ENCODE measurements at places on chromosomes 2 and 18.
A peak's percentile ranks its signal among the peaks of the same experiment; 100 is the strongest.

DNA sequence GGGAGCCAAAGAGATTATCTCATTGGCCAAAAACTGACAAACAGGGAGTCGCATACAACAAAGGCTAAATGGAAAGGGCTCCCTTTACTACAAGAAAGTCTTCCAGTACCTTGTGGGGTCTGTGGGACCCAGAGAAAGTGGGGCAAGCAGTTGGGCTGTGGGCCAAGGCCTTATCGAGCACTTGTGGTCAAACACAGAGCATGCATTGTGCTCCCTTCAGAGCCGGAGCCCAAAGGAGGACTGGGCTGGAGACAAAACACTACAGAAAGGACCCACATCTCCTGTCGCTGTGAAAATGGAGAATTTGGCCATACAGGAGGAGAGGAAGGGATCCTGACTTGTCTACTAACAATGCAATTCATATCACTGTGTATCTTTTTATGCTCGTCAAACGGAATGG lies 37.1 kb upstream of the SLC1A4 start:
- DNase-seq, result no peak

- no peak for DNase-seq
These were observed 8.1 kb downstream of the VIT start for GRCh38 chr2:36704475-36705150.

- DNase-seq, result no peak
These were observed 108.4 kb downstream of the MRO start for GRCh38 chr18:50711386-50711785.

DNA sequence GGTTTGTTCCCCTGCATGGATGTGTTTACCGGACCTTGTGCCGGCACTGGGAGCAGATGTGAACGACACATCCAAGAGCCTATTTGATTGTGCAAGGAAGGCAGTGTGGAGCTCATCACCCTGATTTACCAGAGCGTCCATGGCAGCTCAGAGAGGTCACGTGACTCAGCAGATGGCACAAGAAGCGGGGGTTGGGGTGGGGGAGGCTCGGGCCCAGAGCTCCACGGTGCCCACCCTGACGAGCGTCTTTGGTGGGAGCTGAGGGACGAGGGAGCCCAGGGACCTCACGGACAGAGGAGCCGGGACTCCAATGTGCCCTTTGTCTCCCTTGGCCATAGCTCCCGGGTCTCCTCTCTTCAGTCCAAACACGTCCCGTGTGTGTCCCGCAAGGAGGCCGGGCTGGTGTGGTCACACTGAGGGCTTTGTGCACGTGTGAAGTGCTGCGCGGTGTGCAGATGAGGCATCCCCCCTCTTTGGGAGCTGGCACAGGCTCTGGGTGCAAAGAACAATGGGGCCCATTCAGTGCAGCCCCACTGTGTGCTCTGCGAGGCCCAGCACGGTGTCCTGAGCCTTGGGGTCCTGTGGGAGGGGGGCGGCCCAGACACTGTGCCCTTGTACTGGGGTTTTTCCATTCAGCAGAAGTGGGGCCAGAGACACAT lies 15.5 kb downstream of the KCNIP3 start:
- DNase-seq, result no peak

DNA sequence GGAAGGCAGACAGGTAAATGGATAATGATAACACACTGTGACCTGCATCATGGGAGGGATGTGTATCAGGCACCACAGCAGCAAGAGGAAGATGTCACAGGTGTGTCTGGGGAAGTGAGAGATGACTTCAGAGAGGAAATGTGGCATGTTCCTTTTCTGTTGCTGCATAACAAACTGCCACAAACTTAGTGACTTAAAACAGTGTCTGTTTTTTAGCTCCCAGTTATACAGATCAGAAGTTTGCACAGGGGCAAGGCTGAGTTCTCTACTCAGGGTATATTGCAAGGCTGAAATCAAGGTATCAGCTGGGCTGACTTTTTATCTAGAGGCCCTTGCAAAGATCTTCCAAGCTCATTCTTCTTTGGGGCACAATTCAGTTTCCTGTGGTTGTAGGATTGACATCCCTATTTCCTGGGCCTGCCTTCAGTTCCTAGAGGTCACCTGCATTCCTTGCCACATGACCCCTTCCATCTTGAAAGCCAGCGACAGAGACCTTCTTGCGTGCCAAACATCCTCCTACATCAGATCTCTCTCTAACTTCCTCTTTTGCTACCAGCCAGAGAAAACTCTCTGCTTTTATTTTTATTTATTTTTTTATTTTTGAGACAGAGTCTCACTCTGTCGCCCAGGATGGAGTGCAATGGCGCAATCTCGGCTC lies 2.1 kb upstream of the MAP3K2 start:
- no peak for DNase-seq

DNA sequence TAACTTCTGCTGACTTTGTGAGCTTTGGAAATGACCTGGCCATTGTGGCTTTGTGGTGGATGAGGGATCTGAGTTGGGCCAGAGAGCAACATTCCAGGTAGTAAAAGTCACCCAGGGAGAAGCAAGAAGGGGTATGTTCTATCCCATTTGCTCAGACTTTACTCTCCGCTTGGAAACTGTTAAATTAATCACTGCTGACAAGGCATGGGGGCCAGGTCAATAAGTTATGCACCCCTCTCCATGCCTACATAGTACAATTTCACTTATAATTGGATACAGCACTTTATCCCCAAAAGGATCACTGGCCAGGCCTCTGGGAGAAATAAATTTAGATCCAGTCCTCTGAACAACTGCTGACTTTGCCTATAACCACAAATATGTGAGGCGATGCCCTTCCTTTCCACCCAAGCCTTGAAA lies 92.1 kb downstream of the RPRM start:
- no peak for DNase-seq

DNA sequence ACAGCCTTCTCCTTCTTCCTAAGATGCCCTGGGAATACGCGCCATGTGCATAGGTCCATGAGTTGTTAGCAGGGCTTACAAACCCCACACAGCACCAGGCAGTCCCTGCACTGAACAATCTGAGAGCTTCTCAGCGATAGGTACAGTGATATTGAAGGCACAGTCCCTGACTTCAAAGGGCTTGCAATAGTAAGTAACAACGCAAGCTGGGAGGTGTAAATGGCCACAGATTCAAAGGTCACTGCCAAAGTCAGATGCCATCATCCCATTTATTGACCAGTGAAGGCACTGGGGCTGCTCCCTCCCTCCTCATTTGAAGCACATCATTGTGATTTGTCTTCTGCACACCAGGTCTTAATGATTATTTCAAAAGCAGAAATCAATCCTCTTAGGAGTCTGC lies 541 bp upstream of the SCYGR3 start:
- DNase-seq, result no peak

DNA sequence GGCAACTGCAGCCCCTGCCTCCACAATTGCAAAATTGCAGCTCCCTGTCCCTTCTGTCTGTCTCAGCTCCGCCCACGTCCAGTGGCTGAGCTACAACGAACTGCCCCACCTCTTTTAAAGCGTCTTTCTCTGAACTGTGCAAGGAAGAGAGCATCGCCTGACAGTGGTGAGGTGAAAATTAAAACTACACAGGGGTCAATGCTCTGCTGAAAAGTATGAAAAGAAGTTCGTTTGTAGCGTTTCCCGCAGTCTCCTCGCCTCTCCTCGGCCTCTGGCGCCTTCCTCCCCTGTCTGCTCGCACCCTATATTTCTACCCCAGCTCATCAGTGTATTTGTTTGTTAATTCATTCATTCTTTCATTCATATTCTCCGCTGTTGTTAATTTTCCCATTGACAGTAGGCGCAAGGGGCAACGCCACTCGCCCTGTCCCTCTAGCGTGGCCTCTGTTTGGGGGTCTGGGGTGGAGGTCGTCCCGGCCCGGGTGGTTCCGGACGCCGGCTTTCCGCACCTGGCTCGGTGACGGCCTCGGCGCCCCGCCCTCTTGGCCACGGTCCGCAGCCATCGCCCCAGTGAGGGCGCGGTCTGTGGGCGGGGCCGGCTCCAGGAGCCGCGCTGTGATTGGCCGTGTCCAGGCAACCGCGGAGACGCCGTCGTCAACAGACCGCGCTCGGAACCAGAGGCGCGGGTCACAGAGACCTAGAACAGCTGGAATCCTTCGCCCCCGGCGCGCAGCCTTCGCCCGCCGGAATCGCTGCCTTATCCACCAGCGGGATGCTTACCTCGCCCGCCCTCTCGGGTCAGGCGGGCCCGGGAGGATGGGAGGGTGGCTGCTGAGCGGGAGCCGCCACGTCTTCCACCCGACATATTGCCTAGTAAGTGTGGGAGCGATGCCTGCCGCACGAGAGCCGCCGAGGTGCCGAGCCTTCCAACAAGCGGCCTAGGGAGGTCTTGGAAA lies at the start of gene VWA3B:
Gene VWA3B, plus strand, starts transcription at position 677 of the 956 bp plus-strand sequence. CDS start 5,926 bp downstream, outside the sequence.
- DNase-seq, result no peak

DNA sequence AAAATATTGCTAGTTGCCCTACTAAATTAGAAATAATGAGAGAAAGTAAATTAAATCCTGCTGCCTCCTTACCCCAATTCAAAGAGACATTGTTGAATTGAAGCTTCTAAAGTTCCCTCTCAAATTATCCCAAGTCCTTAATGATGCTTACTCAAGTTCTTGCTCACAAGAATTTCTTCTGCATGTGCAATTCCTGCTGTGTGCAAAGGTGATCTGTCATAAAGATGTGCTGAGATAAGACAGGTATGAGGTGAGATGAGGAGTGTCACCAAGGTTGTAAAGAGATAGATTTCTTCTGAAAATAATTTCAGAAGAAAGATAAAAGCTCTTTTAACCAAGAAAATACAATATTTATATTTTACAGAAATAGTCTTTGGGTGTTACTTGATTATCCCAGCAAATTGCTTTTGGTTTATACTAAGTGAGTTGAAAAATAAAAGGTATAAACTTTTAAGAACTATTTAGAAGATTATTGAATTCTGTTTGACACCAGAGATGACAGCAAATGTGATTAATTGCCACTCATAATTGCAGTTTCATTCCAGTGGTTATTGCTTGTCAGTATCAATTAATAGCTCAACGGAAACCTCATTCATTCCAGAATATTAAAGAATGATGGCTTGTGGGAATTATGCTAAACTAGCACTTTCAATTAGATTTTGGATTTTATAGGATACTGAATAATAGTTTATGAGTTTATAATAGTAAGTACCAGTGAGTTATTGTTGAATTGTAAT lies 674.3 kb downstream of the STK39 start:
- DNase-seq, result no peak

DNA sequence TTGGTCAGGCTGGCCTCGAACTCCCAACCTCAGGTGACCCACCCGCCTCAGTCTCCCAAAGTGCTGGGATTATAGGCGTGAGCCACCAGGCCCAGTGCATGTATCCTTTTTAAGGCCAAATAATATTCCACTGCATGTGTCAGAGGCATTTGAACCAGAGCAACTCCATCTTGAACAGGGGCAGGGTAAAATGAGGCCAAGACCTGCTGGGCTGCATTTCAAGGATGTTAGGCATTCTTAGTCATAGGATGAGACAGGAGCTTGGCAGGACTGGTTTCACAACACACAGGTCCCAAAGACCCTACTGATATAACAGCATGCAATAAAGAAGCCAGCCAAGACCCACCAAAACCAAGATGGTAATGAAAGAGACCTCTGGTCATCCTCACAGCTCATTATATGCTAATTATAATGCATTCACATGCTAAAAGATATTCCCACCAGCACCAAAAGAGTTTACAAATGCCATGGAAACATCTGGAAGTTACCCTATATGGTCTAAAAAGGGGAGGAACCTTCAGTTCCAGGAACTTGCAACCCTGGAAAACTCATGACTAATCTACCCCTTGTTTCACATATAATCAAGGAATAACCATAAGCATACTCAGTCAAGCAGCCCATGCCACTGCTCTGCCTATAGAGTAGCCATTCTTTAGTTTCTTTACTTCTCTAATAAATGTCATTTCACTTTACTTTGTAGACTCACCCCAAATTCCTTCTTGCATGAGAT lies 204.6 kb downstream of the RAB3GAP1 start:
- no peak for DNase-seq

GRCh38 chr18:675307-675706 lies 17.9 kb downstream of the TYMS start:
- DNase-seq, result no peak

- no peak for DNase-seq
These were observed 10.6 kb upstream of the TEX51 start for GRCh38 chr2:126888046-126888445.

GRCh38 chr2:62309465-62310091 lies 113.7 kb downstream of the B3GNT2 start:
- peak; percentile 78 for DNase-seq

GRCh38 chr18:75003764-75004690 lies 204.9 kb downstream of the PTGR3 start:
- no peak for DNase-seq

DNA sequence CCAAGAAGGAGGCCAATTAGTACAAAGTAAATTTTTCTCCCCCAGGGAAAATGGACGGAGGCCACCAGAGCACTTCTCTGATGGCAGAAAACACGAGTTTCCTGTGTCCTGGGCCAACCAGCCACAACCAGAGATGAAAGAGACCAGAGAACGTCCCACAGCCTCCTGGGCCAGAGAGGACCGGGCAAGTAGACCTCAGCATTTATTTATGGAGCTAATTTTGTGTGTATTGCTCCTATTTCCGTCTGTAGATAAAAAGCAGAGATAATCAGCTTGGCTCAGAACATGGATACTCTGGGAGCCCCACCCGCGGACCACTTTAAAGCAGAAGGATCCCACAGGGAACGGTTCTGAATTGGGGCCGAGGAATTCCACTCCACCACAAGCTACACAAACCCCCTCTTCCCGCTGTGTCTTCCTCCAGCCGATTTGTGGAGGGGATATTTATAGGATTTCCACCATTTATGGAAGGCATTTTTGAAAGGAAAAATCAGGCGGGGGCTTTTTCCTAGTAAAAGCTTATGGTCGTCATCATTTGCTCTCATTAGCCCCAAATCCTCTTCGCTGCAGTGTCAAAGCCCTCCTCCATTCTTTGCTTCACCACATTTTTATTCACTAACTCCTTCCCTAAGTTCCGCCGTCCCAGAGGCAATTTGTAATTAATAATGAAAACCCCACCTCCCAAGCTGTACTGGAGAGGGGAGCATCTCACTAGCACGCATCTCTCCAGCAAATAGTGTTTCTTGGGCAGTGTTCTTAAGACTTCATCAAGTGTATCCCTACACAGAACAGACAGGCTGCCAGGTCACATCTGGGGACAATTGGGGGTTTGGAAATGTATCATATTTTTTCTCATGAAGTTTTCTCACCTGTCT lies 43.7 kb upstream of the TWIST2 start:
- DNase-seq, result no peak

GRCh38 chr18:25234740-25235345 lies 117.1 kb downstream of the ZNF521 start:
- no peak for DNase-seq

- DNase-seq, result no peak
These were observed 2.8 kb downstream of the SP9 start for GRCh38 chr2:174337337-174338146.
